ENCODE measurements at places on chromosomes 4 and X.

- DNase-seq, result peak; percentile 46
- H3K36me3 ChIP-seq, result no peaks in the 10 kb centered on the region
- H3K27me3 ChIP-seq, result no peaks in the 10 kb centered on the region
These were observed 290.7 kb upstream of the FAM241A start for GRCh38 chr4:111854494-111855087.

- H3K27me3 ChIP-seq, result no peaks in the 10 kb centered on the region
- DNase-seq, result no peak
- H3K4me3 ChIP-seq, result no peak overlapping the region
- H3K27ac ChIP-seq, result no peak overlapping the region
These were observed 136.0 kb downstream of the GABRB1 start for GRCh38 chr4:47167081-47168035.

DNA sequence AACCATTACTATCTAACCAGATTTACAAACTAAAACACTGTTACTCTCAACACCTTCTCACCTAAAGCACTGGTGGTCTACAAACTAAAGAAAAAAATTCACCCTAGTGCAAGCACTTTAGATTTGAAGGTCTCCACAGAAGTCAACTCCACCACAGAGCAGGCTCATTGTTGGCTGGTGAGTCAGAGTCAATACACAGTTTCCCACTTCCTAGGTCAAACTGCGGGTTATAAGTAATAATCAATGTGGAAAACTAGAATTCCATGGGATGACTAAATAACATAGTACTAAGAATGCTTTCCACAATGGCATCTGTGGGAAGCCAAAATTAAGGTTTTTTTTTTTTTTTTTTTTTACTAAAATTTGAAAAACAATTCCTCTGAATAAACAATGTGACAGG, 191.8 kb downstream of the PDGFC start:
- DNase-seq, result no peak
- no peak overlapping the region for H3K27ac ChIP-seq
- H3K4me1 ChIP-seq, result no peaks in the 10 kb centered on the region
- no peak overlapping the region for H3K4me3 ChIP-seq
- peaks cover 2% of the 10 kb centered on the region for H3K27me3 ChIP-seq
- no peaks in the 10 kb centered on the region for H3K36me3 ChIP-seq

- H3K27me3 ChIP-seq, result no peaks in the 10 kb centered on the region
- H3K4me3 ChIP-seq, result no peak overlapping the region
- H3K27ac ChIP-seq, result no peak overlapping the region
- no peak for DNase-seq
- no peaks in the 10 kb centered on the region for H3K4me1 ChIP-seq
- no peaks in the 10 kb centered on the region for H3K36me3 ChIP-seq
These were observed 956.5 kb downstream of the FAT4 start for GRCh38 chr4:126271292-126271691.

- DNase-seq, result no peak
- peaks cover 6% of the 10 kb centered on the region for H3K27me3 ChIP-seq
- H3K4me3 ChIP-seq, result no peak overlapping the region
These were observed 157.6 kb downstream of the TENM3 start for GRCh38 chr4:182400790-182401189.

GRCh38 chrX:50167366-50167765, 33.4 kb downstream of the AKAP4 start:
- H3K27ac ChIP-seq, result no peak overlapping the region
- H3K36me3 ChIP-seq, result no peaks in the 10 kb centered on the region
- no peak overlapping the region for H3K4me3 ChIP-seq
- H3K27me3 ChIP-seq, result peaks cover 1% of the 10 kb centered on the region

- no peak for DNase-seq
- H3K4me1 ChIP-seq, result no peaks in the 10 kb centered on the region
- H3K27ac ChIP-seq, result no peak overlapping the region
- H3K4me3 ChIP-seq, result no peak overlapping the region
- H3K27me3 ChIP-seq, result no peaks in the 10 kb centered on the region
These were observed 49.5 kb downstream of the STX18 start for GRCh38 chr4:4492161-4492847.

DNA sequence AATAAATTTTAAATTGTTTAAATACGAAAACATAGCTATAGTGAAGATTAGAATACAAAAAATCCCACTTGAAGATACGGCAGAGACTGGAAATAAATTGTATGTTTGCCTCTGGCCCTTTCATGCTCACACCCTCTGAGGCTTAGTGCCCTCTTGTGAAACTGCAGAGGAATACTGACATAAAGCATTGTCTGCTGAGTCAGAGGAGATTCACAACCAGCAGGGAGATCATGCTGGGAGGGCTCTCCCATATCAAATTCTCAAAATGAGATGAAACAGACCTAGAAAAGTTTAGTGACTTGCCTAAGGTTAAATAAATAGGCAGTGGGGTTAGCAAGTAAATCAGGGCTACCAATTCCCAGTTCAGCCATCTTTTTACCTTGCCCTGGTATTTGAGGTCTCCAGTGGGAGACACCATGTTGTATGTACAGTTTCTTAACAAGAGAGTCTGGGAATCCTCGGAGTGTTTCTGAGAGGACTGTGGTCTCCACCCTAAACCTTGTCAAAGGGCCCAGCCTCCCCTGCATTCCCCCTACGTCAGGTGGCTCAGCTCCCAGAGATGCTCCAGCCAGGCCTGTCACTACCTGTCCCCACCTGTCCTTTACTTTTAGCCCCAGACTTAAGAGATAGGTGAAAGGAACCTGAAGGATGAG, 581.4 kb upstream of the DIPK2B start:
- peaks cover 3% of the 10 kb centered on the region for H3K36me3 ChIP-seq
- no peak overlapping the region for H3K27ac ChIP-seq
- H3K27me3 ChIP-seq, result peaks cover 2% of the 10 kb centered on the region
- no peak overlapping the region for H3K4me3 ChIP-seq

GRCh38 chrX:16320765-16321355, 153.6 kb downstream of the MAGEB17 start:
- H3K36me3 ChIP-seq, result peaks cover 4% of the 10 kb centered on the region
- H3K4me3 ChIP-seq, result no peak overlapping the region
- no peaks in the 10 kb centered on the region for H3K27me3 ChIP-seq
- H3K27ac ChIP-seq, result no peak overlapping the region
- no peak for DNase-seq

DNA sequence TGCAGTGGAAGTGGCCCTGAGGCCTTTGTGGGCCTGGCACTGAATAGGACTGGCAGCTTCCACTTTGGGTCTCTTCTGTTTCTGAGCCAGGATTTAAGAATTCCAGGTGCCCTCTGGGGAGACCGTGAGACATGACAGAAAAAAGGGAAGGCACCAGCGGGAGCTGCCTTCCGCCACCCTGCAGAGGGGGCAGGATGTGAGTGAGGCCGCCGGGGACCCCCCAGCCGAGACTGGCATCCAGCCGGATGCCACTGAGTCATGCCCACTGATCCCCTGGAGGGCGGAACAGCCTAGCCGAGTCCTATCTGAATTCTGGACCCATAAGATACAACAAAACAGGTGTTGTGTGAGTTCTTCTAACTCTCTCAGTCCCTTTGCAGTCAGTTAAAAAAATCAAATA, 41.3 kb downstream of the C4orf50 start:
- H3K4me3 ChIP-seq, result no peak overlapping the region
- H3K4me1 ChIP-seq, result no peaks in the 10 kb centered on the region

DNA sequence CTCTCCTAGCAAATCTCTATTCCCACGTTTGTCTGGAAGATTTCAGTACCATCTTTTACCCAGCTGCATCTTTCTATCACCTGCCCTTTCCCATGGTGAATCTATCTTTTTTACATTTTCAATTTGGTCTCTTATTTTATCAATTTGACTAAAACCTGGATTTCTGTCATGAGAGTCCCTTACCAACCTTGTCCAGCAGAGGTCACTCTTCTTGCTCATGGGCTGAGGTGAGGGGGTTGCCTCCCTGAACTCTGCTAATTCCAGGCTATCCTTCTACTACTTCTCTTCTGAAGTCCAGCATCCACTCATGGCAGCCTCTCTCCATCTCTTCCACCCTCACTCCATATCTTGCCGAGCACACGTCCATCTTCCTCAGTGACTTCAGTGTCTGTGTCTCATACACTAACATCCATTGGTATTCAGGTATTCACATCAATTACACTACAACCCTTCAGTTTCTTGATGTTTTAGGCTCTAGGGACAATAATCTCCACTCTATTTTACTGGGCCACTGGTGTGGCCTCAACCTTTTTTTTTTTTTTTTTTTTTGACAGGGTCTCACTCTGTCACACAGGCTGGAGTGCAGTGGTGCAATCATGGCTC, 17.8 kb upstream of the ZNF827 start:
- H3K4me1 ChIP-seq, result peaks cover 3% of the 10 kb centered on the region
- peaks cover 3% of the 10 kb centered on the region for H3K27me3 ChIP-seq
- peak; percentile 58 for DNase-seq
- H3K4me3 ChIP-seq, result no peak overlapping the region
- no peaks in the 10 kb centered on the region for H3K36me3 ChIP-seq

DNA sequence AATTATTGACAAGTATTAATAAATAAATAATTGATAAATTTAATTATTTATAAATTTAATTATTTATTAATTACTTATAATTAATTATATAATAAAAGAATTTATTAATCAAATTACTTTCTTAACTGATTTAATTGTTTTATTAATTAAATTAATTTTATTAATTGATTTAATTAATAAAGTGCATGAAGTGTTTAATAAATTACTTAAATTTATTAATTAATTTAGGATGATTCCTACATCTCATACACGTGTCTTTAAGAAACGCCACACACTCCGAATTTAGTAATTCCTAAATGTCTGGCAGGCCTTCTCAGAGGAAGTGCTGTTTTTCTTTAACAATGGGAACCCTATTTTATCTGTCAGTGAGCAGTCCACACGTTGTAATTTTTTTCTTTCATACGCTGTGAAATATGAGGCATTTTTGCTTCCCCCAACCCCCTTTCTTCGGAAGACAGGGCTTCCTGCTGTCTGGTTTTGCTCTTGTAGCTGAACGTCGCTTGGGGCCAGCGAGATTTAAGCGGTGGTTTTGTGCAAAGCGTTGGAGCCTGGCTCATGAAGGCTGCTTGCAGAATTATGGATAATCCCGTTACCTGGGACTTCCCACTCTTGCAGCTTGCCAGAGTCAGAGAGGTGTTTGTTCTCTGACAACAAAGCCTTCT, 46.8 kb downstream of the CRLF2 start:
- H3K4me1 ChIP-seq, result no peaks in the 10 kb centered on the region
- no peak overlapping the region for H3K27ac ChIP-seq
- peaks cover 14% of the 10 kb centered on the region for H3K27me3 ChIP-seq
- DNase-seq, result no peak

GRCh38 chr4:17469931-17470674, 41.8 kb downstream of the QDPR start:
- DNase-seq, result no peak
- H3K4me3 ChIP-seq, result no peak overlapping the region
- H3K27ac ChIP-seq, result no peak overlapping the region
- H3K36me3 ChIP-seq, result no peaks in the 10 kb centered on the region

DNA sequence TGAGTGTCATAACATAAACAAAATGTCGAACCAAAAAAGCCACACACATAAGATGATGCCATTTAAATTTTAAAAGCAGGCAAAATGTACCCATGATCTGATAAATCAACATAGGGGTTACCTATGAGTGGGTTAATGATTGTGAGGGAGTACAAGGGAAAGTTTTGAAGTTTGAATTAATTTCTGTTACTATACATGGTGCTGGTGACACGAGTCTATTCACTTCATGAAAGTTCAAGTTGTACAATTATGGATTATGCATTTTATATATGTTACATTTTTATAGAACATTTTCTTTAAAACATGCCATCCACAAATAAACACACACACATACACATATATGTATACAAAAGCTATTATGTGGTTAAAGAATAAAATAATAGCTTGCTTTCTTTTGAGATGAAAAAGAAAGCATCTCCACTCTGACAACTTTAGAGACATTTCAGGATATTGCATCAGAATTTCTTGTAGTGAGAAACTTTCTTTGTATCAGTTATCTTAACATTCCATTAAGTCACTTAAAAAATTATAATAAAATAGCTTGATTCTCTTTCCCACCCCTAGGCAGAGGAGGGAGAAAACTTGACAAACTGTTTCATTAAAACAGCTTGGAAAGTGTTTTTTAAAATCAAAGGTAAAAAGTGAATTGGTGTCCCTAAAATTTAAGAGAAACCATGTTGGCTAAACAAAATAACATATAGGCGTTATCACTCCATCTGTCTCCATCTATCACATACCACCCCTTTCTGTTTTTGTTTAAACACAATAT, 891.8 kb upstream of the NDST4 start:
- no peaks in the 10 kb centered on the region for H3K4me1 ChIP-seq
- DNase-seq, result no peak
- no peak overlapping the region for H3K27ac ChIP-seq
- H3K27me3 ChIP-seq, result no peaks in the 10 kb centered on the region
- H3K4me3 ChIP-seq, result no peak overlapping the region

- peaks cover 2% of the 10 kb centered on the region for H3K27me3 ChIP-seq
- DNase-seq, result no peak
- peak overlapping the region; percentile 97 for H3K27ac ChIP-seq
- peak overlapping the region; percentile 83 for H3K4me3 ChIP-seq
These were observed 2.7 kb downstream of the SCML2 start for GRCh38 chrX:18351784-18352183.

- DNase-seq, result no peak
- H3K36me3 ChIP-seq, result peaks cover 7% of the 10 kb centered on the region
- no peak overlapping the region for H3K4me3 ChIP-seq
These were observed 185.9 kb downstream of the SMIM20 start for GRCh38 chr4:26099967-26100366.

DNA sequence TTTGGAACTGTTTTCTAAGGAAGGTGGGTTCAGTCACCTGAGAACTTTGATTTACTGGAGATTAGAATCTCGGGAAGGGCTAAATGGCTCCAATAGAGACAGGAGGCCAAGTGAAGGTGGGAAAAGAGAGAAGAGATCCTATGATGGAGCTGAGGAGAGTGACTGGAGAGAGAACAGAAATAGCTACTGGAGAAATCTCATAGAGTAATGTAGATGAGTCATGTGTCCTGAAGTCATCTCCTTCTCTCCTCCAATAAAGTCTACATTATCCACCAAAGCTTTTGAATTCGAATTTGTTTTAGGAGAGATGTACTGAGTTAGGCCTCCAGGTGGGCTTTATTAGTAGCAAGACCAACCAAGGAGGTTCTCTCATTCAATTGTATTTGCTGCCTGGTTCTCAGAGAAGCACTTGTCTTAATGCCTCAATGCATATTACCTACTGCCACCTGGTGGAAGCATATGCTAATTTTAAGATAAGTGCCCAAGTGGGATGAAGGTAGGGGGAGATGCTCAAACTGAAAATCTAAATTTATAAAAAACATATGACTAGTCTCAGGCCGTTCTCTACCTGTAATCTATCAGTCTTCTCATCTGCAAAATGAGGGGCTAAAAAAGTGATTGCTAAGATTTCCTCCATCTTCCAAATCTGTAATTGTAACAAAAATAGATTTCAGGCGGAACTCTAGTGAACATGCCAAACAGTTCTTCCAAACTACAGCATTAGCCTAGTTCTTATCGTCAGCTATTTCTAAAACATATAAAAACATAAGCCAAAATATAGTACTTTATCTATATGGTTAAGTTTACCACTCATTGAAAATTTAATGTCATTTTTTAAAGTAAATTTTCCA, 24.4 kb downstream of the TXK start:
- H3K27ac ChIP-seq, result no peak overlapping the region
- peaks cover 6% of the 10 kb centered on the region for H3K4me1 ChIP-seq
- H3K27me3 ChIP-seq, result no peaks in the 10 kb centered on the region

Measured in endothelial cell (in vitro differentiated cells).